ENCODE measurements at places on chromosomes 11 and 22. TPM values are rescaled to one million over a fixed set of nuclear protein-coding genes. Genes with fewer than 3 reads are reported as not detected.

DNA sequence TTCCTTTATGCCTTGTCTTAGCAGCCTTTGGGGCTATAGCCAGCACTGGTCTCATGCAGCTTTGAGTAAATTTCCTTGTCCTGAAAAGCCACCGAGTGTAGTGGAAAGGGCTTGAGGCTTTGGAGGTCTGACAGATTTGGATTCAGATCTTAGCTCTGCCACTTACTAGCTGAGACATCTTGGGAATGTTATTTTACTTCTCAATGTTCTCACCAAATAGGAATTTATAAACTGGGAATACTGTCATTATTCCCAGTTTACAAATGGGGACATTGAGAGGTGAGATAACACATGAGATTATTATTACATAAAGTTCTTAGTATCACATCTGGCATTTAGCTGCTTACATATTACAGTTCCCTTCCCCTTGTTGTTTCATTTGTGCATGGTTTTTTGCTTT is 95.5 kb downstream of the COMMD9 start:
- DNase-seq = no peak

GRCh38 chr11:86692317-86692716 is 19.9 kb upstream of the ME3 start:
- DNase-seq = no peak

- DNase-seq = no peak
These were observed 33.8 kb downstream of the NEAT1 start for GRCh38 chr11:65456418-65456817.

DEPDC7 gene
- total RNA-seq = 0.70 TPM

GRCh38 chr11:96328395-96329010 is 14.5 kb downstream of the MAML2 start:
- no peak for DNase-seq

DNA sequence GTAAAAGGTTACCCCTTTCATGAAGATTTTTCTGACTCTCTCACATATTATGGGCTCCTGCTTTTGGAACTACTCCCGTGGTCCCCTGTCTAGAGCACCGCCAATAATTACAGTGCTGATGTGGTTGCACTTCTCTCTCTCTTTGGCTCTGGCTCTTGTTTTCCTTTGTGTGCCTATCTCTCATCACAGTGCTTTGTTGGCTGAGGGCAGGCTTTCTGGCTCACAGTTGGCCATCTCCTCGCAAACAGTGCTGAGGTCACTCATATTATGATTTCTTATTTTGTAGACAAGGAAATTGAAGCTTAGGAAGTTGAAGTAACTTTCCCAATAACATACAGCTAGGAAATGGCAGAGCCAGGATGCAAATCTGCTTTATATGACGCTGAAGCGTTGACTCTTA is 192.5 kb downstream of the DDX10 start:
- no peak for DNase-seq

KDELR3 gene
- total RNA-seq = not detected

GRCh38 chr11:1727096-1727690 is 23.2 kb downstream of the IFITM10 start:
- DNase-seq = no peak
